Posterior cingulate gyrus (tissue), 11 donors: ENCODE measurements at places on chromosomes 16 and 17.

DNA sequence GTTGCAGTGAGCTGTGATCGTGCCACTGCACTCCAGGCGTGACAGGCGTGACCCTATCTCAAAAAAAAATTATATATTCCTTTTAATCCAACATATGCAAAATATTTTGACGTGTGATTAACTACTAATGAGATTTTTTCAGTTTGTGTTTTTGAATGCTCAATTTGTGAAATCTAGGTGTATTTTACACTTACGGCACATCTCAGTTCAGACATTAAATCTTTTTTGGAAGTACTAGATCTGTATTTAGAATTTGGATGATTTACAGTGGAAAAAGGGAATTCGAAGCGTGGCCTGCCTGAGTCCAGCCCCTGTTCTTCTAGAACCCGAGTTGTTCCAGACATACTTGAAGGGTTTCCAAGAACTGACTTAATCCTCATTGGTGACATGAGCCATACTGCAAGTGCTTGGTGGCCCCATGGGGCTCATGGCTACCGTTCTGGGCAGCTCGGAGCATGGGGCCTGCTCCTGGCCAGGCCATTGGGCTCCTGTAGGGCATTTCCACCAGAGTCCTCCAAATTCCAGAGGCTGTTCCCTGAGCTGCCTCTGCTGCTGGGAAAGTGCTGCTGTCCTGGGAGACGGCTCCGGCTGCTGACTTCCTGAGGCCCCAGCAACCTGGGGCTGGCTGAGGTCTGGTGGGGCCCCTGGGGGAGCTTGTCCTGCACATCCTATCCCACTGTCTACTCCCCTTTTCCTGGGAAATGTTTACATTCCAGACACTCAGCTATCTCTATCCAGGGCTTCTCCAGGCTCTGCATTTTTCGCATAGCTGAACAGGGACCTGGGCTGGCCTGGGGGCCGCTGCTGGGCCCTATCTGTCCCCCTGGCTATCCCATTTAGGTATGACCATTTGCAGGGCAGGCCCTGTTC, 27.2 kb downstream of the LLGL2 start:
- no peak for DNase-seq

DNA sequence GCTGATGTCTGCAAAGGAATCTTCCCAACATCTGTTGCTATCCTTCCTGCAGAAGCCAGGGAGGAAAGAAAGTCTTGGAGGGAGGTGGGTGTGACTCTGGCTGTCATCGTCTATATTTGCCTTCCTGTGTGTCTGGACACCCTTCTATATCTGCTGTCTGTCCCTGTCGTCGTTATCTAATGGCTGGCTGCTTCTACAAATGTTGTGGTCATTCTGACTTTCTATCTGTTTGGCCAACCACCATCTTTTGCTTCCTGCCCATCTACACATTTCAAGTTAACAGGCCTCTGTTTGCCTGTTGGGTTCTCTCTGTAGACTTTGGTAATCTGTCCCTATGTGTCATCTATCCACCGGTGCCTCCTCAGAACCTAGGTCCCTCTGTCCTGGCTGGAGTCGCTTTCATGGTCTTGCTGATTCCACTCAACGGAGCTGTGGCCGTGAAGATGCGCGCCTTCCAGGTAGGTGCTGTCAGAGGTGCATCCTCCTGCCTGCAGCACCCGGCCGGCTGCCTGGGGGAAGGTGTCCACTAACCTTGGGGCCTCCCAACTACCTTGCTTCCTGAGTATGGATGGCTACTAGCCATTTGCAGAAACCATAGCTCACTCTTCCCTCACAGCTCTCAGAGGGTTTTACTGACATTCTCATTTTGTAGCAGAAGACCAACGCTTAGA, 30.2 kb downstream of the ABCC3 start:
- DNase-seq = no peak

DNA sequence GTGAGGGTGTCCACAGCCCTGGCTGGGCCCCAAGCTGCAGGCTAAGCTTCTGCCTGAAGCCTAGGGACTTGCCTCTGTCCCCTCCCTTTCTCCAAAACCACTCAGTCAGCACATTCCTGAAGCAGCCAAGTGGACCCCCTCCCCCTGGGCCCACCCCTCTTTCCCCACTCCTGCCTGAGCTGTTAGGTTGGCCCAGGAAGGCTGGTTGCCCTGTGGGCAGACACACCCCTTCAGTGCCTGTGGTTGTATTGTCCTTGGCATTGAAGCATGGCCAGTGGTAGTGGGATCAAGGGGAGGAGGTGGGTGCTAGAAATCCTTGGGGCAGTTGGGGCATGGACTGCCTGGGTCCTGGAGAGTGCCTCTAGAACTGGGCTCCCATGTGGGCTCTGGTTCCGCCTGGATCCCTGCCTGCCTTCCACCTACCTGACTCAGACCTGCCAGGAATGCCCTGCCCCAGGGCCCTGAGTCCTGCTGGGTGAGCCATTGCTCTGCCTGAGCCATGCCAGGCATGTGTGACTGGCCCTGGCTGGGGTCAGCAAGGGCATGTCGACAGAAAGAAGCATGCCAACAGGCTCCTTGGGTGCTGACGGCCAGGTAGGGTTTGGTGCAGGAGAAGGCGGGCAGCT, 2.1 kb downstream of the TRAF4 start:
- DNase-seq = peak; percentile 77

- no peak for DNase-seq
Measured at GRCh38 chr16:23907457-23907902, 71.7 kb downstream of the PRKCB start.

DNA sequence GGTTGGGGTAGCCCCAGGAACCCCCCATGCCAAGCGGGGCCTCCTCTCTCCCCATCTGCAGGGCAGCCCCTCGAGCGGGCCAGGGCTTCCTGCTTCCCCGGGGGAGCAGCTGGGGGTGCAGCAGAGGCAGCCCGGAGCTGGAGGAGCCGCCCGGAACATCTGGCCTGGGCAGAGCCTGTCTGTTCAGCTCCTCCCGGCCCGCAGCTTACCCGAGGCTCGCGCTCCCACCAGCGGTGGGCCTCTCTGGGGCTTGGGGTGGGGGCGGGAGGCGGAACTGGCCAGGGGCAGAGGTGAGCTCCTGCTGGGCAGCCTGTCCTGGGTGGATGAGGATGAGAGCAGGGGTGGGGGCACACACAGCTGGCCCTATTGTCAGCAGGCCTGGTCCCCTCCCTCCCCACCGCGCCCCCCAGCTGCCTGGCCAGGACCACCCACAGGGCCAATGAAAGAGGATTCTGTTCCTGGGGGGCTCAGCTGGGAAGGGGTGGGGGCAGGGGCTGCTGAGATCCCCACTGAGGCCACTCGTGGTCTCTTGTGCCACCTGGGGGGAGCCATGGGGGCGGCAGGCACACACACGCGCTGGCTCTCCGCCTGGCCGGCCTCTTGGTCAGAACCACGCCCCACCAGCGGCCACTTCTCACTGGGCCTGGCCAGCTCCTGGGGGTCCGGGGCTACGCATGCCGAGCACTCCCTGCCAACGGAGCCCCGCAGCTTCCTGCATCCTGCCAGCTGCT, 34.7 kb downstream of the BAHCC1 start:
- DNase-seq = peak; percentile 59

- no peak for DNase-seq
Measured at GRCh38 chr16:73191660-73192046, 143.7 kb upstream of the ZFHX3 start.

DNA sequence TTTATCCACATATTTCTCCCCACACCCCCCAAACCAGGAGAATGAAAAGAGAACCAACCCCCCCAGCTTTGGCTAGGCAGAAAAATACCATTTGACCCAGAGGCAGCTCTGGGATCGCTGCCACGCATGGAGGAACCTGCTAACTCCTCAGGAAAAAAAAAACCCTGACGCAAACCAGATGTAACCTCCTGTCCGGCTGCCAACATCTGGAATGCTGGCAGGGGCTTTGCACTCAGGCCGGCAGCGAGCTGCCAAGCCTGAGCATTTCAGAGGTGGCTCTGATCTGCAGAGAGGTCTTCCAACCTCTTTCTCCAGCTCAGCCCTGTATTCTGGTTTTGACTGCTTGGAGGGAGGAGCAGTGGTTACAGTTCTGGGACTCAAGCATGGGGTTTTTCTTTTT, 8.2 kb downstream of the IGFBP4 start:
- DNase-seq = no peak
